ENCODE measurements at places on chromosomes 11 and 22.

- no peak for DNase-seq
Observed at GRCh38 chr11:130478881-130479280, 30.4 kb downstream of the ADAMTS15 start.

GRCh38 chr11:94958121-94958696, 15.1 kb downstream of the CWC15 start:
- DNase-seq = no peak

DNA sequence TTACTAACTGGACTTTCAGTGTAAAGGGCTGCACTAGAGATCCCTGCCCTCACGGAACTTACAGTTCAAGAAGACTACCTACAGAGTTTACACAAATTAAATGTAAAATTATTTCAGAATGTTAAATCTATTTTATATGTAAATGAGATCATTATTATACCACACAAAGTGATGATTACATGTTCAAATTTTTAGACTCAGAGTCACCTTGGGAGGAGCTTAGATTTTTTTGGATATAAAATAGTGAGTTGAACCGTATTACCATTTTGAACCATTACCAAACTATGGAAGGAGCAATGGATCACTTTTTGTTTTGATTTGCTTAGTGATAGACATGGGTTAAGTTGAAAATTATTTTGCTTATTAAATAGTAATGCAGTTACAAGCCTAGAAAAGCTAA, 1.6 kb downstream of the IPO7 start:
- DNase-seq = no peak

GRCh38 chr11:68009391-68010089, 587 bp upstream of the ALDH3B1 start:
- DNase-seq = no peak

DNA sequence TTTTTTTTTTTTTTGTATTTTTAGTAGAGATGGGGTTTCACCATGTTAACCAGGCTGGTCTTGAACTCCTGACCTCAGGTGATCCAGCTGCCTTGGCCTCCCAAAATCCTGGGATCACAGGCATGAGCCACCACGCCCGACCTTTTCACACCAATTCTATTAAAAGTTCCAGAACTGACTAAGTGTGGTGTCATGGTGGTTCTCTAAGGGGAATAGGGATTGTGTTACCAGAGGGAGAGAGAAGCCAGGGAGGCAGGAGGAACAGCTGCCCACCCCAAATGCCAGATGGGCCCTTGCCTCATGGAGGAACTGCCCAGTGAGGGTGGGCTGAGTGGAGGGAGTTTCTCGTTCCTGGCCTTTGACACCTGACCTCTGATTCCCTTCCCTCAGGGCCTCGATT, 5.9 kb downstream of the RPS6KA4 start:
- no peak for DNase-seq

- DNase-seq = no peak
Observed at GRCh38 chr11:66073669-66074068, 3.6 kb downstream of the PACS1 start.

DNA sequence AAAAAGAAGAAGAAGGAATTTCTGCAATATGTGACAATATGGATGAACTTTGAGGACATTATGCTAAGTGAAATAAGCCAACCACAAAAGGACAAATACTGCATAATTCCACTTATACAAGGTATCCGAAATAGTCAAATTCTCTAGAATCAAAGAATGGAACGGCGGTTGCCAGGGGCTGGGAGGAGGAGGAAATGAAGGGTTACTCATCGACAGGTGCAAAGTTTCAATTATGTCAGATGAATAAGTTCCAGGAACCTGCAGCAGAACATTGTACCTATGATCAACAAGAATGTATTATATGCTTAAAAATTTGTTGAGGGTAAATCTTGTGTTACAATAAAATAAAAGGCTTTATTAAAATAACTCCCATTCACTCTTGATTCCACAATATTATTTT, 49.0 kb downstream of the SC5D start:
- DNase-seq = no peak

- peak; percentile 47 for DNase-seq
Observed at GRCh38 chr22:50599816-50600455, 657 bp upstream of the MAPK8IP2 start.

- no peak for DNase-seq
Observed at GRCh38 chr11:79413268-79413667, 27.6 kb downstream of the TENM4 start.

DNA sequence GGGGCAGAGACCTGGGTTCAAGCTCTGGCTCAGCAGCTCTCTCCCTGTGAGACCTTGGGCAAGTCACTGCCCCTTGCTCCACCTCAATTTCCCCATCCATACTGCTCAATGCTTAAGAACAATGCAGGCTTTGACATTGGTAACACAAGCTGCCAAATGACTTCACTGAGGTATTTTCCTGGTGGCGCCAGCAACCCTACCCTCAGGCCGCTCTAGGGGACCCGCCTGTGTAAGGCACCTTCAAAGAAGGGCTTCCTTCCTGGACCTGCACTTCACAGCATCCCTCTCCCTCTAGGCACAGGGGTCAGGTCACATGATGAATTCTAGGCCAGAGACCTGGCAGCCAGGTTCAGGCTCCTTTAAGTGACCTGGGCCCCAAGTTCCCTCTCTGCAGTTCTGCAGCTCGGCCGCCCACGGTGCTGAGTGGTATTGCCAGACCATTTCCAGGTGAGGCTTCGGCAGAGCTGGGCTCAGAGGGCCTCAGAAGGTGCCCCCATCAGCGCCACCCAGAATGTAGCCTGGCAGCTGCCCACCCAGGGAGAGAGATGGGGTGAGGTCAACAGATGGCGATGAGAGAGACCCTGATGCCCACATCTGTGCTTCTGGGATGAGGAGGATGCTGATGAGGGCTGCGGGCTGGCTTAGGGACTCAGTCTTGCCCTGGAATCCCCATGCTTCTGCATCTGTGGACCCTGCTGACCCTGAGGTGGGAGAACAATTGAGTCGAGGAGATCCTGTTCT, 4.5 kb downstream of the WNT11 start:
- DNase-seq = no peak

GRCh38 chr11:1852271-1852876, 510 bp upstream of the LSP1 start:
- DNase-seq = no peak
